Hippocampal formation (tissue), 2 donors: ENCODE measurements at places on chromosomes 3 and 15.

GRCh38 chr3:34015204-34016142 lies 217.0 kb downstream of the PDCD6IP start:
- DNase-seq = no peak

- no peak for DNase-seq
These were observed 51.8 kb downstream of the TRIM71 start for GRCh38 chr3:32869513-32870047.

DNA sequence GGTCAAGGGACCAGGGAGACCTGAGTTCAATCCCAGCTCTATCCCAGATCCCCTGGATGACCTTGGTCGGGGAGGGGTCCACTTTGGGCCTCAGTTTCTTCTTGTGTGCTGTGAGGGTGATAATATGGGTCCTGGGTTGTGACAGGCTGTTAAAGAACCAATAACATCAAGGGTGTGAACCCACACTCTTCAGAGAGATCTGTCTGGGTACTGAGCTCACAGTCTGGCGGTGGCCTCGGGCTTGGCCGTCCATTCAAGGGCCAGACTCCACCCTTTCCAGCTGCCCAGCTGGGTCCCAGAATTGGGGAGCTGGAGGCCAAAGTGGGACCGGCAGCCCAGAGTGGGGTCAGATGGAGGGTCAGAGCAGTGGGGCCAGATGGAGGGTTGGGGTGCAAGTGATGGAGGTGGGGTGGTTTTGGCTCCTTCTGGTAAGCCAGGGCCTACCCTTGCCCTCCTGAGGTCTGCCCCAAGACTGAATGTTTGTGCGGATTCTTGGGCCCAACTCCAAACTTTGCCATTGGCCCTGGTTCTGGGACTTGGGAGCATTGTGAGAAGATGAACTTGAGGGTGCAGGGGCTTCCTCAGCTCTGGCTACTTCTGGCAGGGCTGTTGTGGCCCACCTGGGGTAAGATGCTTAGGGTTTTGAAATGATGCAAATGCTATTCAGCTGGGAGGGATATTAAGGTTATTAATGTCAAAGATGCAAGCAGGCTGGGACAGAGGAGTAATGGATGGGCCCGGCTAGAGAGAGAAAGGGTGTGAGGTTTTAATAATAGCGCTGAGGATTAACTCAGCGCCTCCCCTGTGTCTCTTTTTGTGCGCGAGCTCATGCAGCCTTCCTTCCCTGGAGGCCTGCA lies 1.5 kb downstream of the CORO2B start:
- DNase-seq = no peak

- DNase-seq = no peak
These were observed 930 bp downstream of the CYP8B1 start for GRCh38 chr3:42874749-42875148.

DNA sequence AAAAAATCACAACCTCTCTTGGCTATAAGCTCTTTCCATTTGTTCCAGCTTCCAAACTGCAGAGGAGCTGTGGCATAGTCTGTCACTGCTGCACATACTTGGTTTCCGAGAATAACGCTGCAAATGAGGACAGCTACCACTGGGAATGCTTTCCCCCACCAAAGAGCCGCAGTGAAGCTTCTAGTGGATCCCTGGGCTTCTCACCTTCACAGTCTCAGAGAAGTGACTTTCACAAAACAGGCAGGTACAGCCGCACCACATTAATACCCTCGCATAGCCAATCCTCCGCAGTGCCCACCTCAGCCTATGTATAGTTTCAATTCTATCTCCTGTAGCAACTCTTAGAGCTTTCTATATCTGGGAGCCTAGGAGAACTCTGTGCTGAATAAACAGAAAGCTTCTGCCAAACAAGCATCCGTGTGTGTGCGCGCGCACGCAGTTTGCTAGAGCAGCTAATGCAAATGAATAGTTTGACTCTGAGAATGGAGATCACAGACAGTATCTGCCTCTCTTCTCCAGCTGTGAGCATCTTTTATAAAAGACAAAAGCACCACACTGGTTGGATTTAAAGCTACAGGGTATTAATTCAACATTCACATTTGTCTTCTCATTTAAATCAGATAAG lies 81.9 kb upstream of the PLXND1 start:
- peak; percentile 91 for DNase-seq

DNA sequence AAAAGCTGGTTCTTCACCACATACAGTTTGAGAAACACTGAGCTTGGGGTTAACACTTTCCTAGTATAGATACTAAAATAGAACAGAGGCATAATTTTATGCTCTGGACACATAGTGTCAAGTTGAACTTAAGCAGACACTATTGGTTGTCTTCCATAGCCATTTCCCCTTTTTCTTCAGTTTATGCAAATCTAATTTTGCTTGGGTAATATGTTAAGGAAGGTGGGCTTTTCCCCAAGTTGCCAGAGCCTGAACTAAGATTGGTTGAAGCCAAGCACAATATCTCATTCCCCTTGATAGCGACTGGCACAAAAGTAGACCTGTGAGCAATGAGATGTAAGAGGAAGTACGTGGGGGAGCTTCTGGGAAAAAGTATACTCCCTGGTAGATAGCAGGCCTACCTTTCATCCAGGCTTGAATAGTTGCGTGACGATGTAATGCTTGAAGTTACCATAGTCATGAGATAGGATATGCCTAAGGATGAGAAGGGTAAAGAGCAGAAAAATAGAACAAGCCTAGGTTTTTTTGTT lies 4.5 kb upstream of the POPDC2 start:
- DNase-seq = no peak

DNA sequence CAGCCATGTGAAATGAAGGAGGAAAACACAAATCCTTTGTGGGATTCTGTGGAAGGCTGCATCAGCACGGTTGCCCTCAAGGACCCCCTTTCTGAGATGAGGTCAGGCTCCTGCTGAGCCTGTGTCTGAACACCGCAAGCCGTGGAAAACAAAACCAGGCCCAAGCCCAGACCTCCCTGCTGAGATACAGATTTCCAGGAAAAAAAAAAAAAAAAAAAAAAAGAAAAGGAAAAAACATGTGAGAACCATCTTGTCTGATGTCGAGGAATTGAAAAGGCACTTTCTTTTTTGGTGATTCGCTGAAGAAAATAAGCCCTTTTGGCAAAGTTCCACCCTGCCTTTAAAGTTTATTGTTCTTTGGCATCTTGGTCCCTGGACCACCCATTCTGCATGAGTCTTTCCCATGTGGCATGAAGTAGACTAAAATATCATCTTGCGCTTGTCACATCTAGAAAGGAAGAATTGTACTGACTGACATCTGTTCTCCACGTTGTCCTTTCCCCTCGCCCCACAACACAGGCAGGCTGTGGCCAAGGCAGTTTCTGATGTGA lies 117.6 kb downstream of the CHST2 start:
- no peak for DNase-seq

GRCh38 chr15:57762302-57762701 lies 55.8 kb downstream of the POLR2M start:
- DNase-seq = no peak

- DNase-seq = no peak
These were observed 6.3 kb upstream of the GTPBP8 start for GRCh38 chr3:112984485-112984884.

DNA sequence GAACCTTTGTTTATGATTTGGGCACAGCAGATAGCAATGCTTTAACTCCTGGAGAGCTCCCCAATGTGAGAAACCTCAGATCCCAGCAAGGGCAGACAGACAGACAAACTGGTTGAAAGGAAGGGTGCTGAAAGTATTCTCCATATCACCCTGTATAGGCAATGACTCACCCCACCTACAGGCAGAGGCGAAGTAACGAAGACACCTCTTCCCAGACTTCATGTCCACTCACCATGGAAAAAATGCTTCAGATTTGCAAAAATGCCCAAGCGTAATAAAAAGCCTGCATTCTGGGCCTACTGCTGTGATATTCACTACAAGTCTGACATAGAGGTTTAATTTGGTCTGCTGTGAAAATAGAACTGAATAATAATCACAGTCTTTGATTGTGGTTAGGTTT lies 50.5 kb downstream of the THBS1 start:
- DNase-seq = no peak

- no peak for DNase-seq
These were observed 52.4 kb downstream of the ATP8B4 start for GRCh38 chr15:50066666-50067065.

GRCh38 chr15:32688151-32688639 lies 29.6 kb upstream of the GREM1 start:
- no peak for DNase-seq

DNA sequence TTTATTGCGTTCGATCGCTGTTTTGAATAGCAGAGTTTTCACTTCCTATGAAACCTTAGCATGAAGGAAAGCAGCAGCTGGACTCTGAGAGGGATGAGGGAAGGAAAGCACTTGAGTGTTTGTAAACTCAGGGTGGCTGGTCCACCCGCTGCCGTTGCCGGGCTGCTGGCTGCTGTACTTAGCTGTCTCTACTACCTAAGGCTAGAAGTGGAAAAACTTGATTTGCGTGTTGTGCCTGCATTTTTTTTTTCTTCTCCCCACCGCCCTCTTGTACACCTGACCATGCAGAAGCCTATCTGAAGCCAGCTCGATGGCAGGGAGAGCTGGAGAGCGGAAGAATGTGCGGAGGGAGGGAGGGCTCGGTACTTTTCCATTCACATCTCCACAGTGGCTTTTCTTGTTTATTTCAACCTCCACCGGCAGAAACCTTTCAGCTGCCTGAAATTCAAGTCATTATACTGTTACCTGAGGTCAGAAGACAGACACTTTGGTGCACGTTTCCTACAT lies 4.8 kb upstream of the BCL6 start:
- no peak for DNase-seq

DNA sequence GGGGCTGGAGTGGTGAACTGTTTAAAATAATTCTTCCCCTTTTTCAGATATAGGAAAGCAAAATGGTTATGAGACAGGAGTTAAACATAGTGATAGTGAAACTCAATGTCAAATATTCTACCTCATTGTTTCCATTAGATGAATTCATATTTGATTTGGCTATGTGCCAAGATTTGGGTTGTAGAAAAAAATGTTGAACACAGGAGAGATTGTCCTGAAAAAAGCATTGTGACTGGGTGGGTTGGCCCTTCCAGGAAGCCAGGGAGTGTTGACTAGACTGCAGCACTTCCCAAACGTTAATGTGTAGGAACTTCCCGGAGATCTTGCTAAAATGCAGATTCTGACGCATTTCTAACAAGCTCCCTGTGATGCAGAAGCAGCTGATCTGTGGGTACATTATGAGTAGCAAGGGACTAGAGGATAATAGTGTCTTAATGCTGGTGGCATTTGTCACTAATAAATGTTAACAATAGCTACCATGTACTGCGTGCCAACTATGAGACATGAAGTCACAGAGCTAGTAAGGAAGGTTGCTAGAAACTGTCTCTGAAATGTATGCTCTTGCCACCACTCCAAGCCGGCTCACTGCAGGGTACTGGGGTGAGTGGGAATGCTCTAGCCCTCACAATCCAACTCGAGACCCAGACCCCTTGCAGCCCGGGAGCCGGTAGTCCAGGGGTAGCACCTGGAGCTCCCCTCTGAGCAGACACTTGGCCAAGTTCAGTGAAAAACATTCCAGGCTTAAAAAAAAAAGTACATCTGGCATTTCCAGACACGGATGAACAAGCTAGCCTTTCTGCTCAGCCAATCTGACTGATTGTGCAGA lies 120.6 kb downstream of the CD47 start:
- no peak for DNase-seq

DNA sequence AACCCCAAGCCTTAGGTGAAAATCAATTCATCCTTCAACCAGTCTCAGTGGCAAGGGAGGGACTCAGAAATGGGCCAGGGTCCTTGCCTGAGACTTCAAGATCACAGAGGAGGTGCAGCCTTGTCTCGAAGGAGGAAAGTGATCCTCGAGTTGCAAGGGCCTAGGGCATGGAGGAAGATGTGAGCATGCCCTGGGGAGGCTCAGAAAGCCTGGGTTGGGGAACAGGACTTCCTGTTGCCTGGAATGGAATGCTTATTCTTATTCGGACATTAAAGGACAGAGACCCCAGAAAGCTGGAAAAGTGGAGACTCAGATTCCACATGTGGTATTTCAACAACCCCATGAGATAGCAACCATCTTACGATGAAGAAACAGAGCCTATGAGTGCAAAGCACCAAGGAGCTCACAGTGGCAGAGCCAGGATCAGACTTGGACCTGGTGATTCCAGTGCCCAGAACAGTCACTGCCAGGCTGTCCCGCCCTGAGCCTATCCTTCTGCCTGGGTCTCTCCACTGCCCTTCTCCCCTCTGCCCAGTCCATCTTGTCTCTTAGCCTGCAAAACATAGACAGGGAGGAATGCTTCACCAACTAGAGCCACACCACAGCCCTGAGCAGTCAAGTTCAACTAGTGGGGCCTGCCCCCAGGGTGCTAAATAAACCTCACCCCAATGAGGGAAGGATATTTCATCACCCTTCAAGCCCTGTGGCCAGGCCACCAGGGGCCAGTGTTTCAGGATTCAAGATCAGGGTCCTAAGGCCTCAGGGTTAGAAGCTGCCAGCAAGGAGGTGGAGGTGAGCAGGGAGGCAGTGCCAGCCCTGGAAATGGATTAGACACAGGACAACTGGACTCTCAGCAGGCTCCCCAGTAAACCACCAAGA lies 21.9 kb downstream of the DAPK2 start:
- no peak for DNase-seq

- DNase-seq = peak; percentile 59
These were observed 70.1 kb upstream of the GUCA1C start for GRCh38 chr3:109023656-109024254.

GRCh38 chr3:159672728-159673688 lies 315.6 kb upstream of the IL12A start:
- no peak for DNase-seq

GRCh38 chr15:89575656-89576416 lies 567 bp downstream of the TICRR start:
- DNase-seq = no peak

- no peak for DNase-seq
These were observed 60.7 kb upstream of the HEG1 start for GRCh38 chr3:125116311-125117080.

DNA sequence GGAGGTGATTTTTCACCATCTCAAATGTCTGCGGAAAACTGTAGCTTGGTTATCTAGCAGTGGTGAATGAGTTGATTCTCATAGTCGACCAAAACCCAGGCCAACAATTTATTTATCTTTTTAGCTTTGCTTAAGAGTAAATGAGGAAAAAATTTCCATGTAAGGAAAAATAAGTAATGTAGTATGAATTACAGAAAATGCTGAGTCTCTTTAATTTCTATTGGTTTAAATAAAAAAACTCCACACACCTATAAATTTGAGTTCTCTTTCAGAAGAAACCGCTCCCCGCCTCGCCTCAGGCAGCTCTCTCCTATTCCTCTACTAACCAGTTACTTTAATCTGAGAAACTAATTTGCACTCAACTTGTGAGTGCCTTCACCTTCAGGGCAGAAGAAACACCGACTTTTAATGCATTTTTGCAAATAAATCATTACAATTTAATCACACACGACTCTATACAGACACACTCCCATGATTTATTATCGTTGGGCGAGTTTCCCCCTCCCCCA lies 540 bp upstream of the RSRC1 start:
- no peak for DNase-seq

DNA sequence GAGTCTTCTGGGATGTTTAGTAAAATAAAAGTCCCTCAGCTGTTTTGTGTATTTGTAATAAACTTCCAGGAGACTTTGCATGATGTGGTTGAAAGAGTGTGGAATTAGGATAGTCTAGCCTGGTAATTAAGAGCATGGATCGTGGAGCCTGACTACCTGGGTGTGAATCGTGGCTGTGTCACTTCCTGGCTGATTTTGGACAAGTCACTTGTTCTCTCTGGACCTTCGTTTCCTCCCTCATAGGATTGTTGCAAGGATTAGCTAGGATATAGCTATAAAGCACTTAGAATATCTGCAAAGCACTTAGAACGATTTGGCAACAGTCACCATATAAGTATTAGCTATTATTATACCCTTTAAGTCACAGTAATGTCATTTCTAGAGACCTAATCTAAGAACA lies 40.2 kb downstream of the SLMAP start:
- no peak for DNase-seq

- DNase-seq = no peak
These were observed 298.9 kb upstream of the NR2F2 start for GRCh38 chr15:96031426-96032110.
